ENCODE measurements at places on chromosomes 3 and 15. TPM values are rescaled to one million over a fixed set of nuclear protein-coding genes. Genes with fewer than 3 reads are reported as not detected.

DNA sequence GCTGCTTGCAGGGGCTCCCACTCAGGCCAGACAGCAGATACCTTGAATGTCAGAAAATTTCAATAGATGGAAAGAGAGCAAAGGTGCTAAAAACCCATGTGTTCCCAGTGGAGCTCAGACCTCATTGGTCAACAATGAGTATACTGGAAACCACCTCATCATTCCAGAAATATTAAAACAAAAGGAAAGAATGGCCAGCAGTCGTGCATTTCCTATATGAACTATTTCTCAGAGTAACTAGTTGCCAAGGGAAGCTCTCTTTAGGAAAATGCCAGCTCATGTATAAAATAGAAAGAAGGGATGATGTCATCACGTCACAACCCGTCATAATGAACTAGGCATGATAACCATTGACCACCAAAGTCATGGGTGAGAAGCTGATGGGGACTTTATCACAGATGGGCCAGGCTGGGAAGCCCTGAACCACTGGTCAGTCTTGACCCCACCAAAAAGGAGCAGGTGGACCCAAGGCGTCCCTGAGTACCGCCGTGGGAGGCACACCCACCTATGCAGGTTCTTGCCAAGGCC lies 17.5 kb downstream of the DNAJB8 start:
- DNase-seq = no peak

Gene ANKRD63
- not detected for total RNA-seq

Gene CPNE4
- total RNA-seq = not detected

- no peak for DNase-seq
Observed at GRCh38 chr3:169554611-169555010, 108.9 kb downstream of the MECOM start.
